ENCODE measurements at places on chromosomes 11 and 22.
A peak's percentile ranks its signal among the peaks of the same experiment; 100 is the strongest.

- peak; percentile 81 for DNase-seq
Observed at GRCh38 chr11:726278-727220, 20.5 kb downstream of the EPS8L2 start.

DNA sequence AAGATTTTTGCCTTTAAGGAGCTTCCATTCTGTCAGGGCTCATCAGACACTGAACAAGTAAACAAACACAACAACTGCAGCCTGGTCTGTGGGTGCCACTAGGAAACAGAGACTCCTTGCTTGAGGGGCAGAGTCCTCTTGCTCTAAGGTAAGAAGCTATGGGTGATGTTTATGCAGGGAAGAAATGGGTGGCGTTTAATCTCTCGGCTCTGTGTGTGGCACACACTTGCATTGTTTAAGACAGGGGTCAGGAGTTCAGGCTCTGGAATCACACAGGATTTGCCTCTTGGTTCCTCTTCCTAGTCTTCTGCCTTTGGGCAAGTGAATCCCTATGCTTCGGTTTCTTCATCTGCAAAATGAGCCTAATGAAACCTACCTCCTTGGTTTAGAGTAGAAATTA, 90.3 kb downstream of the PRR5L start:
- DNase-seq = no peak

GRCh38 chr11:45922425-45923082, at the start of gene LARGE2:
Gene LARGE2, plus strand, starts transcription at chr11:45922656. Its CDS starts 227 bp downstream, at chr11:45922883.
- DNase-seq = no peak

- peak; percentile 37 for DNase-seq
Observed at GRCh38 chr22:47622541-47622940, 860.1 kb downstream of the TBC1D22A start.

DNA sequence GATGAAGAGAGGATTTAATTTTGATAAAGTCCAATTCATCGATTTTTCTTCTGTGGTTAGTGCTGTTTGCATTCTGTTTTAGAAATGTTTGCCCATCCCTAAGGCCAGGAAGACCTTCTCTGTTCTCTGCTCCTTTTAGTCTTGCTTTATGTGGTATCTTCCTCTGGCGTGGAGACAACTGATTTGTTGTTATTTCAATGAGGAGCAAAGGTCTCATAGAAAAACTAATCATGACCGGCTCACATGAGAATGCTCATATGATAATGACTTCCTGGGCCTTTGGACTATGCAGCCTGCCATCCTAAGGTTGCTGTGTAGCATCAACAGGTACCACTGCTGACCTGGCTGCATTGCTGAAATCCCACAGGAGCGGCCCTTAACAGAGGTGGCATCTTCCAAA, 19.8 kb downstream of the SCGB1A1 start:
- no peak for DNase-seq

- DNase-seq = no peak
Observed at GRCh38 chr11:12170984-12171383, 60.6 kb downstream of the MICAL2 start.

DNA sequence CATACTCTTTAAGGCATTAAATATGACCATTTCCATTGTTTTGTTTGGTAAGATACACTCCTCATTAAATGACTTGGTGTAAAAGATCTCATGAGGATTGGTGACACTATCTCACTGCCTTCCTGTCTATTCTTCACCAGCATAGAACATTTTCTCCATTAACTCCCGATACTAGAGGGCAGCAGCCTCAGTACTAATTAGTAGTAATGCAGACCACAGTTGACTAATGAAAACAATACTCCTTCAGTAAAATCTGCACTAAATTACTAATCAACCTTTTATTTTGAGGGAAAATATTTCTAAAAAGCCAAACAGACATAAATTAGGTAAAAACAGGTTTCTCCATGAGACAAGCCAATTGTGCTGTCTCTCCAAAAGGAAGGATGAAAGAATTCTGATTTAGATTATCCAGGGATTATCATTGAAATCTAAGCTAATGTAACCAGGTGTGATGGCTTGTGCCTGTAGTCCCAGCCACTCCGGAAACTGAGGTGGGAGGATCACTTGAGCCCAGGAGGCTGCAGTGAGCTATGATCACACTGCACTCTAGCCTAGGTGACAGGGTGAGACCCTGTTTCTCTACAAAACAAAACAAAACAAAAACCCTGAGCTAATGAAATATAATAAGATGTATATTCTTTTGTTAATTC, 9.4 kb downstream of the PGM2L1 start:
- no peak for DNase-seq
